Bone marrow (tissue), 2 donors: ENCODE measurements at places on chromosomes 7 and 10.

GRCh38 chr10:132849546-132850031 lies 63.6 kb upstream of the NKX6-2 start:
- DNase-seq, result no peak

- no peak for DNase-seq
Observed at GRCh38 chr7:15783987-15784693, 97.7 kb upstream of the MEOX2 start.

DNA sequence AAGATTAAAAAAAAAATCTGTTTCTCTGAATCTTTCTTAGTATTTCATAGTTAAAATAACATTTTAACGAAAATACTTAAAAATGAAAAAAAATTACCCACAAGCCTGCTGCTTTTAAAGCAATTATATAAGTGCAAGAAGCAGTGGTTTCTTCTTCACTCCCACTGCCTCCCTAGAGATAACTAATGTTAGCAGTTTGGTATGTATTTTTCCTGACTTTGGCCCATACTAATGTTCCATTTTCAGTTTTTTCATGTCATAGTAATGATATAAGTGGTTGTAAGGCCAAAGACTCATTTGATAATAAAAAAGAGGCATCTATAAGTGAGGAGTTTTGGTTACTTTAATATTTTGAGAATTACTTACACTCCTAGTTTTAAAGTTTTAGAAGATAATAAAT lies 24.3 kb upstream of the LAMB1 start:
- DNase-seq, result no peak

DNA sequence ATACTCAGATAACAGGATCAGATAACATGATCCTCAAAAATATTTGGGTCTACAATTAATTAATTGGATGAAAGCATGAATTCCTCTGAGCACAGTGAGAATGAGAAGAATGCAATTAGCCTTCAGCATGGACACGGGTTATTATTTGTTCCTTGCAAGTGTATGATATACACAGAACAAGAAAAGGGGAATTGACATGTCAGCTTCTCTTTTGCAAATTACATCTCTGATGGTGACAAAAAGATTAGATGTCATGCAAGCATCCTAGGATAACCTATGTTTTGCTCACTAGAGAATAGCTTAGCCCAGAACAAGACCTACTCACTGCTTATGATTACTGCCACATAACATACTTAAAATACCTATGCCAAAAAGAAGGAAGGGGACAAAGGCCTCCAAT lies 120.3 kb downstream of the ABLIM1 start:
- no peak for DNase-seq

- no peak for DNase-seq
Observed at GRCh38 chr10:76002262-76002854, 570.9 kb downstream of the LRMDA start.

GRCh38 chr10:36232935-36233334 lies 590.8 kb upstream of the FZD8 start:
- DNase-seq, result no peak

- no peak for DNase-seq
Observed at GRCh38 chr7:37052705-37053104, 328.4 kb upstream of the AOAH start.

- no peak for DNase-seq
Observed at GRCh38 chr7:153158149-153158548, 398.6 kb downstream of the ACTR3B start.

GRCh38 chr10:50541921-50542320 lies 81.8 kb downstream of the SGMS1 start:
- no peak for DNase-seq

- DNase-seq, result no peak
Observed at GRCh38 chr10:62852961-62853702, 37.0 kb upstream of the EGR2 start.

DNA sequence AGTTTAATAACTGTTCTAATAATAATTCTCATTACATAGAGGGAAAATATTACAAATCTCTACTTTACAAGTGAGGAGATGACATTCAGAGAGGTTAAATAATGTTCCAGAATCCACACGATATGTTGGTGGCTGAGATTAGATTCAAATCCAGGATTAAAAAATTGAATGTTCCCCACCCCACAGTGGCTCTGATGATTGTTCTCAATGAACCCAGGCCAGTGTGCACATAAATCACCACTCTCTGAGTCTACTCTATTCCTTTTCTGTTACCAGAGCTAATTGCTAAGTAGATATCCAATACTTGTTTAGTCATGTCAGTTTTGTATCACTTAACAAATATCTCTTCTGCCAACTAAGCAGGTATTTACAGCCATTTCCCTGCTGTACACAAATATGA lies 281.0 kb downstream of the ABCA13 start:
- DNase-seq, result no peak

- DNase-seq, result no peak
Observed at GRCh38 chr7:45066409-45066808, 22.4 kb downstream of the NACAD start.

GRCh38 chr7:102927312-102927933 lies 14.6 kb downstream of the LRRC17 start:
- DNase-seq, result no peak

DNA sequence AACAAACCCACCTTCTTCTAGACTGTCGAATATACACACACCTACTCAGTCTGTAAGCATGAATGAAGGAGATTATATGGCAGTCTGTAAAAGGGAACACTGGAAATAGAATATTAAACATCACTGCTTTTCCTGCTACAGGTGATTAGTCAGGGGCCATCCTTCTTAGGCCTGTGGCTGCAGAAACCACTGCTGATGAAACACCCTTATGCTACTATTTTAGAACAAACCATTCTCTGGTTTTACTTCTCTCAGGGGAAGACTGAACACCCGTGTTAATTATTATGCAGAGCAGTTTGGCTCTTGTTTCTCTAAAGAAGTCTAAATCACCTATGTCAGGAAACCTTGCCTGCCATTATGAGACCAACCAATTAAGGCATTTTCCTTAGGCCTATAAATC lies 351.1 kb upstream of the KLF6 start:
- DNase-seq, result no peak

- DNase-seq, result no peak
Observed at GRCh38 chr10:124559372-124560132, 97.9 kb downstream of the LHPP start.

DNA sequence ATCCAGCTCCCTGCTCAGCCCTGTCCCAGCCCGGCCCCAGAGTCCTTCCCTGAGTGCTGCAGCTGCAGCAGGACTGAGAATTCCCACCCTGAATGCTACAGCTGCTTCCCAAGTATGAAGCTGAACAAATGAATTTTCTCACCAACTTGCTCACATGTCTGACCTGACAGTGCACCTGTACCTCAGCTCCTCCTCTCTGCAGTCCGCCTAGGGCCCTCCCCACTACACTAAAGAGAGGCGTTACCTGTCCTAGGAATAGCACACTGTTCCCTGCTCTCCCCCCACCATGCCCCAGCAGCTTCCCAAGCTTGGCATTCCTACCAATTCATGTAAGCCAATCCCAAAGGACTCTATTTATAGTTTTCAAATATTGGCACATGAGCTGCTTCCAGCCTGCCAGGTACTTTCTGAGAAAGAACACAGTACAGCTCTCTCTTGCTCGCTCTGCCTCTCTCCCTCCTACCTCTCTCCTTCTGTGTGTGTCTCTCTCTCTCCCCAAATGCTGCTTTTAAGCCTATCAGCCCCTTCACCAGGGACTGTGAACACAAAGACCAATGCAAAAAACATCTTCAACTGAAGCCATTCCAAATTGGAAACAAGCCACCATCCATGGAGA lies 400.1 kb downstream of the TNS3 start:
- no peak for DNase-seq

DNA sequence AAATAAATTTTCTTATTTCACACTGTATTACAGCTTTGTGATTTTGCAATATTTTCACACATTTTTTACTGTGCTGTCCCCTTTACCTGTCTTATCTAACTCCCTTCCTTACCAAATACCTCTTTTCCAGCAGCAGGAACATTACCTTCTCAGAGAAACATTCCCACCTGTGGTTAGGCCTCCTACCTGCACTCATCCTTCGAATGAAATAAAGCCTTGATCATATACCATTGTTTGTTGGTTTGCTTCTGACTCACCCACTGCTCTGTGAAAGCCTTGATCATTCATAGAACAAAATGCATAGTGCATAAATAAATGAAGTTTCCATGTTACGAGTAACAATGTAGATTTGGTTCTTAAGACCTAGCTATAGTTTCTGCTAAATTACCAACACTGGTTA lies 256.3 kb downstream of the ARL4A start:
- no peak for DNase-seq

GRCh38 chr10:19724287-19724686 lies 91.9 kb upstream of the PLXDC2 start:
- DNase-seq, result no peak

DNA sequence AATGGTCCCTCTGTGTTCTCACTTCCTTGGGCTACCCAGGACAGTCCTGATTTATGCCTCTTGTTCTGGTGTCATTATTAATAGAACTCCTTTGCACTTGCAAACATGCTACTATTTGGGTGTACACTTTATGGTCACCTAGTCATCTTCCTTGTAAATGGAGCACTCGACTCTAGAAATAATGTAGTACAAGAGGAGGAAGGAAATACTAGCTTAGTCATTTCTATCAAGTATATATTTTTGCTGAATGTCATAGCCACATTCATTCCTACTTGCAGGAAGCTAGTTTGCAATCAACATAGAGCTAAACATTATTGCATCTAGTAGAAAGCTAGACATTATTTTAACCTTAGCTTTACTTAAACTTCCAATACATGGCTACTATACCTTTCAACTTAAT lies 335.3 kb downstream of the MAGI2 start:
- DNase-seq, result no peak

- no peak for DNase-seq
Observed at GRCh38 chr7:28702171-28702570, 256.0 kb downstream of the TRIL start.

DNA sequence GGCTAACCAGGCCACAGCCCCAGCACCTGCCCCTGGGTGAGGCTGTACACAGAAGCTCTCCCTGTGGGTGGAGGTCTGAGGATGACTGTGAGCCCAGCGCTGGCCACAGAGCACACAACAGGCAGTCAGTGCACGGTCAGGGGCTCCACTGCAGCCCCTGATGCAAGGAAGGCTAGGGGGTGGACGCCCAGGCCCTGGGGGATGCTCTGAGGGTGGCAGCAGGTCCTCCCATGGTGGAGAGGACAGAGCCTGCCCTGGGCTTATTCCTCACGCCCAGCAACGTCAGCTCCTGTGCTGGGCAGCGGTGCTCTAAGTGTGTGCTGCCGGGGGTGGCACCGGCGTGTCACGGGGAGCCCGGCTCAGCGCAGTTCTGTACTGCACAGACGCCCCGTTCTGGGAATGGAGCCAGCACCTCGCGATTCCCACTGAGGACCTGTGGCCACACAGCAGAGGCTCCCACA lies 223.2 kb downstream of the MAD1L1 start:
- DNase-seq, result no peak

DNA sequence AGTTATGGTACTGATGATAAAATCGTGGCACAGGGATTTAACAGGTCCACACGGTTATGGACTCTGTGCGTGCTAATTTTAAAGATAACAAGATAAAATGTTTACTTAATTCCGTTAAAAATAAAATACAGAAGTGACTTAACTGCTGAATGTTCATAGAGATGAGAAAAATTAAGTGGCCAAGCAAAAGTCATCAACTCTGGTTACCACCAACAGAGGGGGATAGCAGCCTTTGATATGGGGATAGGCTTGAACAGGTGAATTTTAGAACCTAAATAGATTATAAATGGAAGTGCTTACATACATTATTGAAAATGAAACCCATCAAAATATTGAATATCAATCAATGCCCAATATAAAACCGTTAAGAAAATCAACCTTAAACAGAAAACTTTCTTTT lies 245.0 kb downstream of the WDR37 start:
- DNase-seq, result no peak

GRCh38 chr7:20470726-20471125 lies 140.0 kb downstream of the ITGB8 start:
- DNase-seq, result peak; percentile 42

DNA sequence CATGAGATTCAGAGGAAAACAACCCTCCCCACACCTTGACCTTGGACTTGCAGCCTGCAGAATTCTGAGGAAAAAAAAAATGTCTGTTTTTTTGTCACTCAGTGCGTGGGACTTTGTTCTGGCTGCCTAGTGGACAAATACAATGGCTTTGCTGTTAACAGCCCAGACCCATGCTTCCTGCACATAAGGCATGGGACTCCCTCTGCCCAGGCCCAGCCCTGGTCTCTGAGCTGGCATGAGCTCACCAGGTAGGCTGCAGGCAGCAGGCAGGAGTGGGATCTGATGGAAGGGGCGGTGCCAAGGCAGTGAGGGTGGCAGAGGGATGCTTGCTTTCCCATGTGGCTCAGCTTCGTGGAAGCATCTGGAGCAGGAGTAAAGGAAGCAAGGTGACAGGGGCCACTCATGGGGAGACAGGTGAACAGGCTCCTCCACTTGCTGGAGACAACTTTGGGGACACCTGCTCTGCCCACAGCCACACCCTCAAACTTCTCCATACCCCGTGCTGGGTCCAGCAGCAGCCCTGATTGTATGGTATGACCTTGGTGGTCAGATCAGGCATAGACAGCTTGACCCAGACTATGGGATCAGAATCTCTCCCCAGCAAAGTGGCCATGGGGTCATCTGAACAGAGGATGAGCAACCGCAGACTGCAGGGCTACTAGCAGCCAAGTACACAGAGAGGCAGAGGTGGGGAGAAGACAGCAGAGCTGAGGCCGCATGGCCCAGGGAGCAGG lies 27.0 kb downstream of the ANXA8 start:
- no peak for DNase-seq
